ENCODE measurements at places on chromosomes 3 and 15.

GRCh38 chr15:65958835-65959234 lies 89.5 kb downstream of the RAB11A start:
- no peak for DNase-seq

GRCh38 chr3:36989005-36989404 lies 3.9 kb downstream of the EPM2AIP1 start:
- DNase-seq = no peak

DNA sequence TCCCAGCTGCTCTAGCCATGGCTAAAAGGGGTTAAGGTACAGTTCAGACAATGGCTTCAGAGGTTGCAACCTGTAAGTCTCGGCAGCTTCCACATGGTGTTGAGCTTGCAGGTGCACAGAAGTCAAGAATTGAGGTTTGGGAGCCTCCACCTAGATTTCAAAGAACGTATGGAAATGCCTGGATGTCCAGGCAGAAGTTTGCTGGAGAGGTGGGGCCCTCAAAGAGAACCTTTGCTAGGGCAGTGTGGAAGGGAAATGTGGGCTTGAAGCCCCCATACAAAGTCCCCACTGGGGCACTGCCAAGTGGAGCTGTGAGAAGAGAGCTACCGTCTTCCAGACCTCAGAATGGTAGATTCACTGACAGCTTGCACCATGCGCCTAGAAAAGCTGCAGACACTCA lies 73.7 kb downstream of the STT3B start:
- DNase-seq = no peak

DNA sequence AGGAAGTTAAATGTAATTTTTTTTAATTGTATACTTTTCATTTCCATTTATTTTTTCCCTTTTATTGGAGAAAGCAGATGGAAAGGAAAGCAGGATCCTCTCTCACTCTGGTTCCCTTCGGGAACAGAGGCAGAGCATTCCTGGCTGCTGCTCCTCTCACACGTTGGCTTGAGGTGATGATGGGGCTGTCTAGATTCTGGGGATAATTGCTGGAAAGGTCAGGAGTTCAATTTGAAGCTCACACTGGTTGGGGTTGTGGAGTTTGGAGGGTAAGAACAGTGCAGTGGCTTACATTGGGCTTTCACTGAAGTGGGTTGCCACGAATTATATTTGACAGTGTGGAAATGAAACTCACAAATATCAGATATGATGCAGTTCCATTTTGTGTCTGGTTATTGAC lies 57.6 kb downstream of the RARB start:
- no peak for DNase-seq

- no peak for DNase-seq
Observed at GRCh38 chr3:42723219-42723618, 20.6 kb upstream of the HHATL start.

DNA sequence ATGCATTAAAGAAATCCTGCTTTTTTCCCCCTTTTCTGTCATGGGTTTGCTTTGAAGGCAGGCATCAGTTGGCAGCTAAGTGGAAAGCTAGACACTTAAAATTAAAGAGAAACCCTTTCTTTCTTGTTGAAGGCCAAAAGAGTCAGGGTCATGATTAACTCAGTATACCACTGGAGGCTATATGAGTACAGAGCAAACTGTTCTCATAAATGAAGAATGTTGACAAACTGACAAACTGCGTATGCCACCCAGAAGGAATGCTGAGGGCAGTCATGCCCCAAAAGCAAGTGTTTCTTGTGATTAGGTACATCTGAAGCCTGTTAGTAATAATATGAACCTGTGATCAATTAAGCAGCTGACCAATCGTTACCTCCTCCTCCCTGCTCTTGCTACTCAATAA lies 43.6 kb upstream of the COL6A6 start:
- DNase-seq = no peak

GRCh38 chr15:99502182-99502581 lies 63.6 kb upstream of the MEF2A start:
- DNase-seq = peak; percentile 83

DNA sequence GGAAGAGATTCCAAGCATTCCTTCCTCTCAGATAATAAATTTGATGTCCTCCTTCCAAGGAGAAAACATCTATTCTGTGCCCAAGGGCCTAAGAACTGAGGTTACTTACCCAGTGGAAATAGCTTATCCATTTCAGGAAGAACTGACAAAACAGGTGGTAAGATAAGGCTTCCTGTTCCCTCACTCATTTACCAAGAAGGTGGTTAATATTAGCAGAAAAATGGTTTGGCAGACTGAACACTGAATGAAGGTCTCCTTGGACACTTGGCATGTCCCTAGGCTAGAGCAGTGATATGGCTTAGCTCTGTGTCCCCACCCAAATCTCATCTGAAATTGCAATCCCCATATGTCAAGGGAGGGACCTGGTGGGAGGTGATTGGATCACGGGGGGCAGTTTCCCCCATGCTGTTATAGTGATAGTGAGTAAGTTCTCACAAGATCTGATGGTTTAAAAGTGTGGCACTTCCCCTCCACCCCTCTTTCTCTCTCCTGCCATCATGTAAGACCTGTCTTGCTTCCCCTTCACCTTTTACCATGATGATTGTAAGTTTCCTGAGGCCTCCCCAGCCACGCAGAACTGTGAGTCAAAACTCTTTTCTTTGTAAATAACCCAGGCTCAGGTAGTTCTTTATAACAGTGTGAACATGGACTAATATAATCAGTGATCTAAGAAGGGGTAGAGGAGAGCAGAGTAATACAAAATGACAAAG lies 127.4 kb downstream of the ST8SIA2 start:
- DNase-seq = no peak

DNA sequence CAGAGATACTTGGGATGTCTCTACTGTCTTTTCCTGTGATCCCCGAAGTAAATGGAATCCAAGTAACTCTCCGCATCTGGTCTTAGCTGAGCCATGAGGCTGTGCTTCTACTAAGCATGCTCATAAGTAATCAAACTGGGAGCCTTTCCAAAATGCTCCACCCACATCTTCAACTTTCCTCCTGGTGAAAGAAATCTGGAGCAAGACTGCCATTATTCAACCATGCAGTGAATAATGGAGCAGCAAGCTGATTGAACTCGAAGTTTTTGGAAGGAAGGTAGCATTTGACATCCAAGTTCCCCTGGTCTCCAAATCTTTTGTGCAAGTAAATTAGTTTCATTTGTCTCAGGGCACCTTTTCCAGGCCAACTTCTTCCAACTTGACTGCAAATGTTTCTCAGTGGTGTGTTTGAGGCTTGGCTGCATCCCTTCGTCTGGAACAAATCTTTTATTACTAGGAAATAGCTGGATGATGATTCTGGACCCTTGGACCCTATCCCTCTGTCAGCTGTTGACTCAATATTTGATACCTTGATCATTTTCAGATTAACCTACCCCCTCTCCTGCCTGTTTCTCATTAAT lies 19.4 kb downstream of the GXYLT2 start:
- no peak for DNase-seq

GRCh38 chr15:94834494-94834893 lies 603.1 kb downstream of the MCTP2 start:
- no peak for DNase-seq

DNA sequence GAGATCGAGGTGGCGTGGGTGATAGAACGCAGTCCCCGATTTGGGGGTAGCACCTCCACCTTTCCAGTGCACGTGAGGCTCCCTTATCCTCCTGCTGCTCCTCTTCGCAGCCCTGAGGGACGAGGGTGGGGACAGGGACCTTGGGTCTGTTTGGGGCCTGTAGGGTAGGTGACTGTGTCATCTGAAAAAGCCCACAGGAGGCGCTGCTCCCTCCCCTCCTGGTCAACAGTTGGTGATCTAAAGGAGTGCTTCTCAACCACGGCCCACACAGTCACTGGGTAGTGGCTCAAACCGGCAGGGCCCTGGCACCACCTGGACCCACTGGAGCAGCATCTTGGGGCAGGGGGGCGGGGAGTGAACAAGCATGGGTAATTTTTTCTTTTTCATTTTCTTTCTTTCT lies 7.1 kb downstream of the LRRK1 start:
- DNase-seq = peak; percentile 48

DNA sequence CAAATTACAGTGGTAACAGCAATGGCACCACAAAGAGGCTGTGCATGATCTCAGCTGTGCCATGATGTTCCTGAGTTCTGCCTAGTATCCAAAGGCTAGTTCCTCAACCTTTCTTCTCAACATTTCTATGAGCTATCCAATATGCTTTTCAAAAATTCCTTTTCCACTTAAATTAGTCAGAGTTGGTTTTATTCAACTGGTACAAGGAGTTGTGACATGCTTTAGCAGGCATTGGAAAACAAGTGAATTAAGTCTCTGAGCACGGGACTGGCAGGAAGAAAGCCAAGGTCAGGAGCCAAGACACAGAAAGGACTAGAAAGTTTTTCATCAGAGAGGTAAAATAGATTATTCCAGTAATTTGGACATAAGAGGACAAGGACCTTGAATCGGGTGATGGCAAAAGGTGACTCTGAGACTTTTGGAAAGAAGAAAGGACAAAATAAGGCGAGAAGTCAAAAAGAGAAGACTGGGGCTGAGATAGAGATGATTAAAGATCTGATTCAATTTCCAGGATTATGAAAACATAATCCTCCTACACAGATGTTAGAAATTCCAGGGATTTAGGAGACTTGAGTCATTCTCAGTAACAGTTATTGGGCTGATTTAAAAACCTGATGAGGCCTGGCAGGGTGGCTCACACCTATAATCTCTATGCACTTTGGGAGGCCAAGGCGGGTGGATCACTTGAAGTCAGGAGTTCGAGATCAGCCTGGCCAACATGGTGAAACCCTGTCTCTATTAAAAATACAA lies 36.1 kb downstream of the PBRM1 start:
- no peak for DNase-seq

GRCh38 chr3:67647390-67647878 lies 7.0 kb downstream of the SUCLG2 start:
- no peak for DNase-seq

- DNase-seq = no peak
Observed at GRCh38 chr15:61025781-61026180, 203.3 kb downstream of the RORA start.

DNA sequence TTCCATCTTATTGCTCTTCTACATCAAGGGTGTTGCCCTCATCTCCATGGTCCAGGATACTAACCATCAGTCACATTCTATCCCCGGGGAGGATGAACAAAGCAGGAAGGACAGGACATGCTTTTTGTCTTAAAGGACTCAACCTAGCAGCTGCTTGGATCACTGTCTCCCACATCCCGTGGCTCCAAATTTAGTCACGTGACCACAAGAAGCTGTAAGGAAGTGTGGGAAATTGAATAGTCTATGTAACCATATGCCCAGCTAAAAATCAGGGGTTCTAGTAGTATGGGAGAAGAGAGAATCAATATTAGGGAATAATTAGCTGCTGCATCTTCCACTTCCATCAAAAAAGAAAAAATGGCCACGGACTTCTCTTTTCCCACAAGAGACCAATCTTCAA lies 18.2 kb upstream of the CMSS1 start:
- DNase-seq = no peak

GRCh38 chr3:4771243-4771642 lies 208.0 kb upstream of the BHLHE40 start:
- no peak for DNase-seq

DNA sequence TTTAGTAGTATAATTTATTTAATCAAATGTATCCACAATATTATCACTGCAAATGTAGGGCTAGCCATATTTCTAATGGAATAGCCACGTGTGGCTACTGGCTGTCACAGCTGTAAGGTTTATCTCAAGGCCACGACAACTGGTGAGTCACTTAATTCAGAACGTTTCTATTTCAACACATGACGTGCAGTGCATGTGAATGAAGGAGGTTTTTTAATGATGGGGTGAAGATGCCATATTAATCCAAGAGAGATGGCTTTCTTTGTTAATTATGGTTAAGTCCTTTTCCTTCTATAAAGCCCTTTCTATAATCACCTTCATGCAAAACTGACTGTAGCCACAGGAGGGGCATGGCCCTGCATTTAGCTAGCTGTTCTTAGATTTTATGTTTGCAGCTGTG lies 212.0 kb downstream of the FEZF2 start:
- no peak for DNase-seq

DNA sequence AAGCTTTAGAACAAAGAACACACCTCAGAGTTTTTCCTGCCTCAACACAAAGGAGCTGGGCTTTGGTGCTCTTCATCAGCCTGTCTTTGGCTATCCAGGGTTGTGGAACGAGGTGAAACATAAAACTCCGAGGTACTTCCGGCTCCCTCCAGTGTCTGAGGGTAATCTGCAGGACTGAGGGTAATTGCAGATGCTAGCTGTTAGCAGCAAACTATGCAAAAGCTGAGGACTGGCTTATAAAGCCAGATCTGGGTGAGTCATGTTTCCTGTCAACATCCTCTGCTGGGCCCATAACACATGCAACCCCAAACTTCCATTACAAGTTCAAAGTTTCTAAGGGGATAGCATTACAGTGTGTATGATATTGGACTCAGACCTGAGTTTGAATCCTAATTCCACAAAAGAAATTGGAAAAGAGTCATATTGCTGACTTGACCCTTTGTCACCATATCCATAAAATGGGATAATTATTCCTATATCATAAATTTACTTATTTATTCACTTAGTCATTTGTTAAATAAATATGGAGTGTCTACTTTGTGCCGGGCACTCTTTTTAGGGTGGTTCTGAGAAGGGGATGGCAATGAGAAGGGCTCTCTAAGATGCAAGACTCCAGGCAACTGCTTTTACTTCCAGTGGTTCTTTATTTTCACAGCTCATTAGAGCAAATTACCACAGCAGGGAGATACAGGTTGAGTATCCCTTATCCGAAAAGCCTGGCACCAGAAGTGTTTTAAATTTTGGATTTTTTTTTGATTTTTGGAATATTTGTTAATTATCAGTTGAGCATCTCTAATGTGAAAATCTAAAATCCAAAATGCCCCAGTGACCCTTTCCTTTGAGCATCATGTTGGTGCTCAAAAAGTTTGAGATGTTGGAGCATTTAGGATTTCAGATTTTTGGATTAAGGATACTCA lies 9.5 kb upstream of the TRIM69 start:
- DNase-seq = peak; percentile 66

DNA sequence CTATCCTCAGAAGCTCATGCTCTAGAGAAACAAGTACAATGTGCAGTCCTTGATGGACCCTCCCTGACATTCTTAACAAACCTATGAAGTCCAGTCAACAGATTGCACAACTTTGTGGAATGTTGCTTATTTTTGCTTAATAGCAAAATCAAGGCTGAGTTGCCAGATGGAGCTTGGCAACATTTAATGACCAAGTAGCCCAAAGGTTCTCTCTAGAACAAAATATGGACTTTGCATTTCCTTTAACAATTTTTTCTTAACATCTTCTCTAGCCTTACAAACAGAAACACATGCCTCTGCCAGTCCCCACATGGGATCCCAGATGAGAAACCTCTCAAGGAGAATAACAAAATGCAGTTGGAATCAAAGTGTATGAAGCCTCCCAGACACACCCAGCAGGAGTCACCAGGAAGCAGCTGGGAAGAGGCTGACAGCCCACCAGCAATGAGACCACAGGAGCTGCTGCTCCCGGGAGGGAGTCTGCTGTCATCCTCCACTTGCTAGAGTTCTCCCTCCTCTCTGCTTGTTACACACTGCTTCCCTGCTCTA lies 422.5 kb upstream of the CDIN1 start:
- DNase-seq = no peak

DNA sequence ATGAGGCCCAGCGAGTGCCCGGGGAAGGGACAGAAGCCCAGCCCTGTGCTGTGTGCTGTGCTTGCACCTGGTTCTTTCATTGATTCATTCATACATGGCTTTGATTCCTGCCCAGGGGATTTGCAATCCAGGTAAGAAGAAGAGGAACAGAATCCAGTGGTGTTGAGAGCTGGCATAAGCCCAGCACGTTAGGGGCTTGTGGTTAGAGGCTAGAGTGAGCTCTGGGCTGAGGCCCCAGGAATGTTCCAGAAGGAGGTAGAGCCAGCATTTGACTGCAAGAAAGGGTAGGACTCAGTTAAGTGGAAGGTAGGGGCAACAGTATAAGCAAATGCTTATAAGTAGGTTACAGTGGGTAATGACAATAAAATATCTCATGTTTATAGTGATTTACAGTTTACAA lies 2.3 kb downstream of the VWA5B2 start:
- DNase-seq = no peak

- DNase-seq = peak; percentile 30
Observed at GRCh38 chr15:69468241-69469121, 15.9 kb downstream of the RPLP1 start.

Measured in GM10248 (cell line).